Fibroblast of gingiva (primary cell): ENCODE measurements at places on chromosomes 2 and 18.

DNA sequence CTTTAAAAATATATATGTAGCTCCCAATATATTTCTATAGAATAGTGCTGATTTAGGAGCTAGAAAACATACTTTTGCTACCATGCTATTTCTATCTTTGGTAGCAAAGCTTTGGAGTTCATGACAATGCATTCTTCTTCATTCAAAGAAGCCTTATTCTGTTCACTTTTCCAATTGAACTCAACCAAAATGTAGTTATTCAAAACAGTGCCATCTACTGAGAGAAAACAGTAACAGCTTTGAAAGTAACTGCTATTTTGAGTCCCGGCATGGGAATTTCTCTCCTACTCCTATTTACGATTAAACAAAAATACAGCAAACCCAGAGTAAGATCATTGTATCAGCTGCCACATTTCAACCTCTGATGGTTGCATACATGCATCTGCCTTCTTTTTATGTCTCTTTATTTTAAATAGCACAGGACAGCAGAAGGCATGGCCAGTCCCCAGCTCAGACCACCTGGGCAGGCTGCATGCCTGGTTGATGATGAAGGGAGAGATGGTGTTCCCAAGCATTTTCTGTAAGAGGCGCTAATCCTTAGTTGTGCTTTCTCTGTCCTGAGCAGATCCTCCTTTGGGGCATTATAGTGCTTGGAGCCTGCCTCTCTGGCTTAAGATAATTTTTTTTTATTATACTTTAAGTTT is 69.7 kb upstream of the SULT1C3 start:
- peak; percentile 11 for DNase-seq

DNA sequence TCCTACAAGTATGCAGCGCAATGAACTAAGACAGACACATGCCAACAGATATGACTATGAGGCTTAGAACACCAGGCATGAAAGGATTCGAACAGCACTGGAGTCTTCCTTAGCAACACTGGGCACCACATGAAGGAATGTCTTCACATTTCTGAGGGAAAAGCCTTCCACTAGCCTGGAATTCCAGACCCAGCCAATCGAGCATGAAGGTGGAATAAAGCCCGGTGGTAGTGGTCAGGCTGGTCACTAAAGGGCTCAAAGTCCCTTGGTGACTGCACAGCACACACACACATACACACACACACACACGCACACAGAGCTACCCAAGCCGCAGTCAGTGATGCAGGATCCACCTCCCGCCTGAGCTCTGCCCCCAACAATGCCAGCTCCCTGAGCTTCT is 19.7 kb upstream of the SFXN5 start:
- DNase-seq: peak; percentile 19

GRCh38 chr2:44456946-44457345 is 95.2 kb downstream of the CAMKMT start:
- peak; percentile 3 for DNase-seq

DNA sequence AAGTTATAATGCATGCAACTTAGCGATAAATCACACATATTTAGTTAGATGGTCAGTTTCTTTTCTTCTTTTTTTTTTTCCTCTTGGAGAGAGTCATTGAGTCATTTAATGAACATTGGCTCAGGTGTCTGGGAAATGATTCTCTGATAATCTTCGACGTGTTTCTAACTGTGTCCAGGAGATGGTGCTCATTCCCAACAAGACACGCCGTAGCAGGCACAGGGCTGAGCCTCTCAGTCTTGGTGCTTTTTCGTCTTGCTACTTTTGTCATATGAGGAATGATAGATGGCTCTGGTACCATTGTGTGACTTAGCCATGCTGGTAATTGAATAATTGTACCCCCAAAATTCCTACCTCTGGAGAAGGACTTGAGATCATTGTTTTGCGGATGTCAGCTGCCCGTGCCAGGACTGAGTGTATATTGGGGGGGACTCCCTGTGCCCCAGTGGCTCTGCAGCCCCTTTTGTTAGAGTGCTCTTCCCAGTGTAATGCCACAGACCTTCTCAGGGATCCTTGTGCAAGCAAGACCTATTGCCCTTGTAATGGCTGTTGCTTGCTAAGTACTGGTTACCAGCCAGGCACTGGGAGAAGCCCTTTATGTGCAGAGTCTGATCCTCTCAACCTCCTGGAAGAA is 107.6 kb upstream of the CYRIA start:
- DNase-seq: no peak

GRCh38 chr2:204737296-204737695 is 192.0 kb downstream of the PARD3B start:
- no peak for DNase-seq

GRCh38 chr2:95552911-95553310 is 38.9 kb upstream of the TRIM43 start:
- DNase-seq: peak; percentile 4

DNA sequence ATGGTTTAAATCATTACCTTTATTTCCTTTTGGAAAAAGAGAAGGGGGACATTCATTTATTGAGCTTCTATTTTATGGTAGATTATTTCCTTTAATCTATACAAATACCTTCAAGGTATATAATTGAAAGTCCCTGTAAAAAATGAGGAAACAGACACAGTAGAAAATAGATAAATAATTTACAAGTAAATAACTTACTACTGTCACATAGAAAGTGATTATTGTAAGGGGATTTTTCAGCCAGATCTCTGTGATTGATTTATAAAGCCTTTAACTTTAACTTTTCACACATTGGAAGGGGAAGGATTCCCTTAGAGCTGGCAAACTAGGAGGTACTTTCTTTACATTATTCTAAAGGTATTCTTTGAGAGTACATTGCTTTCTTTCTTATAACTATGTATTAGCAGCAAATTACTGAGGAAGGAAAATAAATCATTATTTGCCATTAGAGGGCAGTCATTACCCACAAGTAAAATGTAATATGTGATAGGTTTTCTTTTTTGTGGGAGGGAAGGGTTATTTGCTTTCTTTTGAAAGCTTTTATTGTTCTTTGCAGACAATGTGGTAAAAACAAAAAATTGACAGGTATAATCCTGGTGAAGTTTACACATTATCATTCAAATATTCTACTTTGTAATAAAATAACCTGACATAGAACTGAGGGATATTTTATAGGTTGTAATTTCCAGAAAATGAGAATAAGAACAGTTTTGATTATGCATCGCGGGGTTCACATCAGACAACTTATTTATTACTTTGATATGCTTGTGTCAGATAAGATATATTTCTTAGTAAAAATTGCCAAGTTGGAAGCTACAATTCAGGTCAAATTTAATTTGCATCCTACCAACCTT is 24.8 kb upstream of the RPE start:
- DNase-seq: peak; percentile 23

- no peak for DNase-seq
Measured at GRCh38 chr2:173934895-173935294, 30.3 kb downstream of the SP3 start.

DNA sequence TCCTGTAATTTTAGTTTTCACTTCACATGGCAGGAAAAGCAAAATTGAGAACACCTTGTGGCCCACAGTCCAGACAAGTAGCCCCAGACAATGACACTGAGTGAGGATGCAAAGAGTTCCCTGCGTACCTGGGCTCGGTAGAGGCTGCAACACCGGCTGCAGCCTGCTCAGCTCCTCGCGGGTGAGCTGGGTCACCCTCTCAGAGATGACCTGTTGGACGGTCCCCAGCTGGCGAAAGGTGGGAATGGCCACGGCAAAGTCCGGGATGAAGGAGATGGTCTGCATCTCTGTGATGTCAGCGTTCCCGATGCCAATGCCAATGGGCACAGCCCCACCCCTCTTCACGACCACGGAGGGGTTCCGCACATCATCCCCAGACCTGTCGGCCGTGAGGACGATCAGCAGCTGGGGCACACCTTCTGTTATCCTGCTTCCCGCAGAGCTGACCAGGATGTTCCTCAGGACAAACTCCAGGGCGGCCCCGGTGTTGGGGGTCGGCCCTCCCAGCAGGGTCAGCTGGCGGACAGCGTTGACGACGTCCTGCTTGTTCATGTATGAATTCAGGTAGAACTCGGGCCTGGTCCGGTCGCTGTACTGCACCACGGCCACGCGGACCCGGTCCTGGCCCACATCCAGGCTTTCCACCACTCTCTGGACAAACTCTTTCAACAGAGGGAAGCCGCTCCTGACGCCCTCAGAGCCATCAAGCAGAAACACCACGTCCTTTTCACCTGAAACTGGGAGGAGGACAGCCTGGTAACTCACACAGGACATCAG is 39.5 kb downstream of the COL6A3 start:
- DNase-seq: no peak

GRCh38 chr2:166892397-166892796 is 4.1 kb downstream of the XIRP2 start:
- no peak for DNase-seq

DNA sequence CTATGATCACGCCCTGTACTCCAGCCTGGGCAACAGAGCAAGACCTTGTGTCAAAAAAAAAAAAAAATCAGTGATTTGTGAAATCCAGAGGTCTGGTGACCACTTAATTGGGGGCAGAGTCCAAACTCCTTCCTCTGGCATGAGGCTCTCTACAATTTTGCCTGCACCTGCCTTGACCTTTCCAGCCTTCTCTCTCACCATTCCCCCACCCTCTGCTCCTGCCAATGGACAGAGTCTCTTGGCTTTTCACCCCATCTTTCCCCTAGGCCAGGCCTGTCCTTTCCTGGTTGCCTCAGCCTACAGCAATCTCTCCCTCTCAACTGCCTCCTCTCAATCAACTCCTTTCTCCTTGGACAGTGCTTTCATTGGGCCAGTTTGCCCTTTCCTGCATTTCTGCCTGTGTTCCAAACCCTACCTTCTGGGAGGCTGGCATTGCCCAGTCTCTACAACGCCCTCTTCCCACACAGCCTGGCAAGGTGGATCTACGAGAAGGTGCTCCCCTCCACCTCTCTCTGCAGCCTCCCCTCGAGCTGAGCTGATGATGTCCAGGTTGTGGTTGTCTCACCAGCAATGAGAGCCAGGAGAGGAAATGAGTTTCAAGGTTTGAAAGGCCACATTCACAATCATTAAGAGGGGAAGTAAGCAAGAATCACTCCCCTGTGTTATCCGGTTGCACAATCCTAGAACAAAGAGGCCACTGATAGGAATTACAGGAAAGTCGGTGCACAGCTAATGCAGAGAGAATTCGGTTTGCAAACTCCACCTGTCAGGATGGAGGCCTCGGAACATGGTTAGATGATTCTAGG is 39.5 kb upstream of the NPAS2 start:
- no peak for DNase-seq

GRCh38 chr2:169039702-169040101 is 8.6 kb upstream of the ABCB11 start:
- DNase-seq: no peak

DNA sequence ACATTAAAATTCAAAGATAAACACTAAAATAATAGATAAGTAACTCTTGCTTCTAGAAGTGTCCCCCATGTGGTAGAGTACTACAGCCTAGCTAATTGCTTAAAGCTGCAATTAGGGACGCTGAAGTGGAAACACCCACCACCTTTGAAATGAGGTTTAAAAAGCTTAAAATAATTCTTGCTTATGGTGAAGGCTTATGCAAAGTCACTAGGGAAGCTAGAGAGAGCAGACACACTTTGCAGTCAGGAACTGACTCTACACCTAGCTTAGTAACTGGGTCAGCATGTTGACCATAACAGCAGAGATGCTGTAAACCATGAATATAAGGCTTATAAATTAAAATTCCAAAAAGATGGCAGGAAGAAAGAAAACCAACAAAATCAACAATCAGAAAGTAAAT is 65.4 kb upstream of the DSG1 start:
- no peak for DNase-seq

GRCh38 chr2:213185147-213185822 is 33.9 kb upstream of the IKZF2 start:
- no peak for DNase-seq

- peak; percentile 36 for DNase-seq
Measured at GRCh38 chr18:44680273-44681075, at the start of gene SETBP1. Gene SETBP1 (plus strand): TSS chr18:44680888. CDS start chr18:44701347, 20,459 bp downstream.

GRCh38 chr2:219919506-219919905 is 292.1 kb downstream of the SLC4A3 start:
- no peak for DNase-seq

- DNase-seq: no peak
Measured at GRCh38 chr2:24691806-24692205, 101.4 kb downstream of the PTRHD1 start.

- DNase-seq: no peak
Measured at GRCh38 chr2:141029428-141030078, 1101.3 kb downstream of the LRP1B start.

DNA sequence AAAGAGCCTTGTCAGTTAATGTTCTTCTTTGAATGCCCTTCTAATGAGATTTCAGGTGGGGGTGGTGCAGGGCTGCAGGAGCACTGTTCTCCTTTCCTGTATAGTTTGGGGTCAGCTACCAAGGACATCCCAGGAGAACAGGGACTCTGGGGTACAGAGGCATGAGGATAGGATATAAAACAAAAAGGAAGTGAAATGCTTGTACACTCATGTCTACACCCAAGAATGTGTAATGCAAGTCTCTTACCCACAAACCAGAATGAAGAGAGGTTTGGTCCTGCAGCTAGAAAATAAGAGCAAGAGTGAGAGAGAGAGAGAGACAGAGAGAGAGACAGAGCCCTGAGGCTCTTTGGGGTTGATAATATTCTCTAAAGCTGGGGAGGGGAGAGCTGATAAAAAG is 151.8 kb upstream of the KCTD1 start:
- DNase-seq: no peak

GRCh38 chr2:23669413-23670244 is 257.3 kb downstream of the ATAD2B start:
- no peak for DNase-seq

DNA sequence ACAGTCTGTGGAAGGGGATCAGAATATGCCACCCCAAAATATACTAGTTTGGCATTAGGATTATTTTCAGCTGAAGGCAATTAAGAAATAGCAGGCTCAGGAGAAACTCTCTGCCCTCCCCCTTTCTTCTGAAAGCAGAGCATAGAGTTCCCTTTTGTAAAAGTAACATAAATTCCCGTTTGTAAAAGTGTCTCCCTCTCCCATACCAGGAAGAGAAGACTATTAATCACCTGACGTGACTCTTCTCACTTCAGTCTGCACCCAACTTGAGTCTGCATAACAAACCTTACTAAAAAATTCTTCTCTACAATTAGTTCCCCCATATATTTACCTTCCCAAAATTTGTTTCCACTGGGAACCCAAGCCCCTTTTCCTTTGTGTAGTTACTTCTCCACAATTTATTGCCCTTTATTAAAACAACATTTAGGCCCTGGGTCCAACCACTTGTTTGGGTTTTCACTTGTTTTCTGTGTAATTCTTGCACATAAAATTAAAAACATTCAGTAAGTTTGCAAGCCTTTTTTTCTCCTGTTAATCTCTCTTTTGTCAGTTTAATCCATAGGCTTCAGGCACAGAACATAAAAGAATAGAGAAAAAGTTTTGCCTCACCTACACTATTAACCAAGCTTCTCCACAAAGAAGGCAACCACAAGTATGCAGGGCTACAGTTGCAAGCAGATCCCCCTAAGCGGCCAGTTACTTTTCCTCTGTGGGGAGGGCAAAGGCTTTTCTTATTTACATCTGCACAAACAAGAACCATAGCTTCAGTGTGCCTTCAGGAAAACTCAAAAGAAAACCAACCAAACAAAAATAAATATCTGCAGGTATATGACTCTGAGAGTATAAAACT is 107.6 kb upstream of the MSH2 start:
- no peak for DNase-seq

GRCh38 chr2:186605041-186605440 is 15.2 kb downstream of the ITGAV start:
- DNase-seq: no peak
